Stimulated activated CD4-positive, alpha-beta T cell treated with anti-CD3 and anti-CD28 coated beads, TNF-alpha, amount 100 ng/mL, for 1 hour (primary cell): ENCODE measurements at places on chromosomes 2 and 18.

DNA sequence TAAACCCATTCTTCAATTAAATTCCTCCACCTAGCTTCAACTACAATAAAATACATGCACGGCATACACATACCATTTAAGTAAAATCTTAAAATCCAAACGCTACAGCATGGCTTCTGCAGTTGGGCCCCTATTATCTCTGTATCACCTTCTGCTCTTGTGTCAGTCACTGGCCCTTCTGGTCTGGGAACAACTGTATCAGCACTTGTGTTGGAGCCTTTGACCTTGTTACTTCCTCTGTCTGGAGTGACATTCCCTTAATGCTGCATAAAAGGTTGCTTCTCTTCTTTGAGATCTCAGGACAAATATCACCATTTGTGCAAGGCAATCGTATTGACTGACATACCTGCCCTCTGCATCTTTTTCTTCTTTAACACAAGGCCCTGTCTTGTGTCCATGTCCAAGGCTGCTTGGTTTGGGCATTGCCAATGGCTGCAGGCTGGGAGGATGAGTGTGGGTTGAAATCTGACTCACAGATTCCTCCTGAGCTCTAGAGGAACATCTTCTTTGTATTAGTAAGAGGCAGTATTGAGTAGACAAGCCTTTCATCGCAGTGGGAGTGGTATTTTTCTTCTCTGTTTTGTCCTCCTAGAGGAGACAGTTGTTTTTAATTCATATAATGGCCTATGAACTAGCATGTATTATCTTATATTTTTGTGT, 267.8 kb upstream of the TRIB2 start:
- DNase-seq = no peak

- no peak for DNase-seq
Observed at GRCh38 chr18:24885276-24885675, 424.8 kb downstream of the HRH4 start.

DNA sequence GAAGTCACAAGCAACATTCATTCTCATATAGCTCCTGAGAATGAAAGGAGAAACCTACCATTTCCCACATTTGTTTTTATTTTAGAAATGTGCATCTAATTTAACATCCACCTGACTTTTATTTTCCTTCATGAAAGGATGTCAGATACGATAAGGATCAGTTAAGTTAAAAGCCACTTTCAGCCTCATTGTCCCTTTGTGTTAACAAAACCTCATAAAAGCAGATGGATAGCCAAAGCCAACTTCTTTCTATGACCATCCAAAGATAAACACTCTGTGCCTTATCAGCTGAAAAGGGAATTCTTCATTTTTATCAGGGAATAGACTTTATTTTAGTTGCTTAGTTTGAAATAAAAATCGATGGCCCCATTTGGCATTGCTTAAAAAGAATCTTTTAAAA, 25.7 kb upstream of the RIT2 start:
- DNase-seq = no peak

GRCh38 chr2:194105358-194105757, 1551.7 kb upstream of the SLC39A10 start:
- DNase-seq = no peak

DNA sequence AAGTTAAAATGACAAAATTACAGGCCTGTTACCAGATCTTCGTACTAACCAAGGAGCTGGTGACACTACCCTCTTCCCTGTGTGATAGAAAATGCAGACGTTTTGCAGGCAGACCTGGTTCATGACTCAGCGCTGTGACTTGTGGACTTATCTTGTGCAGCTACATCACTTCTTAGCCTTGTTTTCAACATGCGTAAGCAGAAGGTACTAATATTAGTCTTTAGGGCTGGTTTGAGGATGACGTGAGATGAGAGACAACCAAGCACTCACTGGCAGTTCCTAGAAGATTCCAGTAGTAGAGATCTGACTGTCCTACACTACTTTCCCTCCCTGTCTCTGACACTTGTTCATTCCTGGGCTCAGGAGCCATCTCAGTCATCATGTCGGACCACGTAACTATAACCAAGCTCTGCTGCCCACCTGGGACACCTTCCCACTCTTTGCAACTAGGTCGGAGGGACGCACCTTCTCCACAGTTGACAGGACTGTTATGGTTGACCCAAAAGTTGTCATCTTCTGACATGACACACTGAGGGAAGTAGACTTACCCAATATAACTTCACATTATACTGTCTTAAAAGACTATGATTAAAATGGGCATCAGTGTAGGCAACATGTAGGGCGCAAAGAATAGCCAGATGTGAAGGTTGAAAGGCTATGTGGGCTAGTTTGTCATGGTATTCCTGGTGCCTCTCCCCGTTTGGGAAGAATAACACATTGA, 64.8 kb downstream of the TNFRSF11A start:
- DNase-seq = no peak

GRCh38 chr2:234050455-234051135, at the start of gene SPP2:
TSS of gene SPP2 (plus strand) at chr2:234050702. CDS start at chr2:234050787, 85 bp downstream.
- no peak for DNase-seq

GRCh38 chr2:238710032-238710735, 137.7 kb upstream of the TWIST2 start:
- DNase-seq = no peak

- DNase-seq = no peak
Observed at GRCh38 chr18:34821669-34822210, 111.6 kb downstream of the DTNA start.

DNA sequence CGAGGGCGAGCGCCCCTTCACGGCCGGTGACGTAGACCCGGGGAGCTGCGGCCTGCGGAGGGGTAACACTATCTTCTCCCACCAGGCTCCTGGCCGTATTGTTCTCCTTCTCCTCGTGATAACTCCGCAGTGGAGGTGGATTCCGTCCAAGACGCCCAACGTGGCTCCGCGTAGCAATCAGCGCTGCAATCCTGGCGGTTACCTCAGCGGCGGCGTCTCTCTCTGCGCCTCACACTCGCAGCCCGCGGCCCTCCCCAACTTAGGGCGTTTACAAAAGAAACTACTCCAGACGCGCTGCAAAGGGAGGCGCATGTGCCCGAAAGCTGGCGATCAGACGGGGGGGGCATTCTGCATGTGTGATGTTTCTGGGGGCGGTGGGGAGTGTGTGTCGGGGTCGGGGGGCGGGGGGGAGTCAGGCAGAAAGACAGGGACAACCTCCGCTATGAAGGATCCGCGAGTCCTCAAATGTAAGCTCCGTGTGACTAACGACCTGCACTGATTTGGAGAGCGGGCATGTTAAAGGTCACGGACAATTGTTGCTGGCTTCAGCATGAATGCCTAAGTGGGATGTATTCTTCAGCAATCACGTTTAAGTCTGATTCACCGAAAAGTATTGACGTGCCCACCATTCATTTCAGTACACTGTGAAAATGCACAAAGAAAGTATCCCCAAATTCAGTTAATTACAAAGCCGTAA, 1.3 kb upstream of the ZNF516 start:
- DNase-seq = no peak

DNA sequence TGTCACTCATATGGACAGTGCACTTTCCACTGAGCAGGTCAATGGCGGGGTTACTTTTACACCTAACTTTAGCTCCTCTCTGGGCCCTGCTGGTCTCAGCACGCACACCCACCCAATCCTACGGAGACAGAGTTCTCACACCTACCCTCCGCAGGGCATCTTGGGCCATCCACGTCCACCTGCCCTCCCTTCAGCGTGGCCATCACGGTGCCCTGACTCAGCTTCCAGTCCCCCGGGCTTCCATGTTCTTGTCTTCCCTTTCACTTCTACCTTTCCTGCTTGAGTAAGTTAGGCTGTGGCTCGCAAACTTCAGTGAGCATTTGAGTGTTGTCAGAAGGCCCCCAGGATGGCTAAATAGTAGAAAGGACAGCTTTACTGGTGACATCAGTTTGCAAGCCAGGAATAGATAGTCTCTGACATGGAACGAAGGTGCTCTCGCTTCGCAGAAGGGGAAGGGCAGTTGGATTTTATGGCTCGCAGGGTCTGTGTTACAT, 232.4 kb downstream of the SEPTIN10 start:
- no peak for DNase-seq

GRCh38 chr18:79248495-79249060, 147.2 kb upstream of the NFATC1 start:
- no peak for DNase-seq

- DNase-seq = no peak
Observed at GRCh38 chr2:74502720-74503505, 3.5 kb upstream of the LBX2 start.

- no peak for DNase-seq
Observed at GRCh38 chr2:186841940-186842339, 7.0 kb downstream of the ZSWIM2 start.

- no peak for DNase-seq
Observed at GRCh38 chr2:146135245-146135644, 1615.3 kb upstream of the ZEB2 start.

GRCh38 chr2:162677476-162677875, 161.1 kb downstream of the KCNH7 start:
- DNase-seq = no peak

DNA sequence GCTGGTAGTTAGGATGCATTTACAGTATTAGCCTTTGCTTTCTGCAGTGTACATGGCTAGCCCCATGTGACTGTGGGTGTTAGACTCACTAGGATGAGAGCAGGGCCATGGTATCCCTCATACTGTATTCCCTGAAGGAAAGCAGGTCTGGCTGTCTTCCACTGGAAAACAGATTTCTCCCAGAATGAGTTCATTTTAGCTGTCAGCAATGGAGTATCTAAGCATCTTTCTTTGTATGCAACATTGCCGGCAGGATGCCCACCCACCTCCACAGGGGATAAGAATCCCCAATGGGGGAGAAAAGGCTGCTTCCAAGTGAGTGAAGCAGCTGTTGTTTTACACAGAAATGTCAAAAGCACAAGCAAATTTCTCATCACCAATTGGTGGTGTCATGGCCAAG, 142.7 kb upstream of the KLHL14 start:
- no peak for DNase-seq

DNA sequence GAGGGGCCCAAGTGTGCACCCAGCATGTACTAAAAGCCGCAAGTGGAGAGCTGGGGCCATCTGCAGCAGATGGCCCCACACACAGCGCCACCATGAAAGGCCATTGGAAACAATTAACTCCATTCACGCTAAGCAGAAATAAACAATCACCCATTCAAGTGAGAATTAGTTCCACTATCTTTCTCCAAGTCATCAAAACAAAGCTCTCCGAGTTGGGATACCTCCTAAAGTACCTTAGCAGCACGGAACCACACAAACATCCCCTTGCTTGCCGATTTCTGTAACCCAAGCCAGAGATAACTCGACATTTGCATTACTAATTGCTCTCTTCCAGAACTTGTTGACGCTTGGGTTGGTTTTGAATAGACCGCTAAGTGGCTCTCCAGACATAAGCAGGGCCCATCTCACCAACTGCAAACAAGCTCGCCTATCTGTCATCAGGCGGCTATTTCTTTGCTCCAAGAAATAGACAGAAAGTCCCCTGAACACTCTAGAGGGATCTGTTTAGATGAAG, 840.6 kb upstream of the SALL3 start:
- DNase-seq = no peak

DNA sequence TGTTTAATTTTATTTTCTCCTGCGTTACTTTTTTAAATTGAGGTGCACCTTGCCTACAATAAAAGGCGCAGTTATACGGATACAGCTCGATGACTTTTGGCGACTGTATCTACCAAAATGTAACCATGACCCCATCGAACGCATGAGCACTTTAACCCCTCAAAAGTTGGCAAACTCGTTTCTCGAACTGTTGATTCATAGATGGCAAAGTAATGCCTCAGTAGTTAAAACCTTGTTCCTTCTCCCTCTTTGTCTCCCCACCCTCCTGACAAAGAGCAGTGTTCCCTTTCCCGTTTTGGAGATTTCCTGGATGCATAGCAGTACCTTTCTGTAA, 577 bp downstream of the MOGAT1 start:
- DNase-seq = no peak

GRCh38 chr2:44186810-44187209, 18.1 kb downstream of the PPM1B start:
- DNase-seq = no peak

- no peak for DNase-seq
Observed at GRCh38 chr18:48662011-48662661, 123.3 kb downstream of the CTIF start.

DNA sequence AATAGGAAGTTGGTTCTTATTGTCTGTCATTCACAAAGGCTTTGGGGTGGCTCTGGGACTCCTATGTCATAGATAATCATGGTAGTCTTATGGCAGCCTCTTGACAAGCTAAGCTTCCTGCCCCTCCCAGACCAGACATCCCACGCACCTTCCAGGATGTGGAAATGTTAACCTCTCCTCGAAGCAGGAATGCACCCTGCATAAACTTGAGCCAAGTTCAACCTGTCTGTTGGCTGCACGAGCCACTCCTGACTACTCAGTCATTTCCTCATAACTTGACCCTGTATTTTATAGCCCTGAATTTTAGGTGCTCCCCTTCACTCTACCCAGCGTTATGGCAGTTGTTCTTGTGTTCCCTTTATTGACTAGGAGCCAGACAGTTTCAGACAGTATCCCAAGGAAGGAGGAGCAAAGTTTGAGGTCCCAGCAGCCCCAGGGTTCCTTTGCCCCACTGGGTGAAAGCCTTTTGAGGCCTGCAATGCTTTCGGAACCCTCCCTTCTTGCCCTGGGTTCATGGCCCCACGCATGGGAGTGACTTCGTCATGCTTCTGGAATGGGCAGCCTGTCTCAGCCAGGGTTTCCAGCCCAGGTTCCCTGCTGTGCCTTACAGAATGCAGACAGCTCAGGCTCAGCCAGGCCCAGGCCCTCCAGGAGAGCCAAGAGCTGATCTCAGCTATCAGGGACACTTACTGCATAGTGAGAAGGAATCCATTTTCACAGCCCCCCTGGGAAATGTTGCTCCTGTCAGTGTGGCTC, 15.6 kb upstream of the INO80C start:
- no peak for DNase-seq
